Hepatocyte (in vitro differentiated cells): ENCODE measurements at places on chromosomes 16 and 17.

GRCh38 chr16:1057252-1057932 is 15.2 kb upstream of the SSTR5 start:
- DNase-seq: peak; percentile 68

GRCh38 chr16:66324815-66325515 is 41.5 kb upstream of the CDH5 start:
- peak; percentile 36 for DNase-seq

- no peak for DNase-seq
These were observed 48.6 kb downstream of the CMIP start for GRCh38 chr16:81492965-81493754.

GRCh38 chr17:80017226-80018010 is 18.3 kb downstream of the TBC1D16 start:
- no peak for DNase-seq

DNA sequence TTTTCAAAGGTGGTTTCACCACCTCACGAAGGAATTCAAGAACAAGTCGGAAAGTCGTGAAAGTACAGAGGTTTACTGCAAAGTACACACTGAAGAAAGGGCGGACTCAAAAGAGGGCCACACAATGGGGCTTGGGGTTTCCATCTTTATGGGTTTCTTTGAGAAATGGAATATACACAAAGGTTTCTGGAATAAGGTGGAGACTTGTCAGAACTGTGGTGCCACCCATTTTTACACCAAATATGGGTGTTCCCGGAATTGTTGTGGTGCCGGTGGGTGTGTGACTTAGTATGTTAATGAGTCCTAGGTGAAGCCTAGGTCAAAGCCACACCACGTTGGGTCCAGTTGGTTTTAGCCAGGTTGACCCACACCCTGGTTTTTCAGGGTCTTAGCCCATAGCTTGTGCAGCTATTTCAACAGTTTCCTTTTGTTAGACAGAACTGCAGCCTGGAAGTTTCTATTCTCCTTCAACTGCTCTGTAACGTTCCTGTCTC is 567 bp upstream of the GCSH start:
- DNase-seq: no peak

GRCh38 chr16:4623593-4623992 is 1.0 kb upstream of the MGRN1 start:
- no peak for DNase-seq

- DNase-seq: no peak
These were observed 721.0 kb upstream of the KIF2B start for GRCh38 chr17:53101706-53102105.

DNA sequence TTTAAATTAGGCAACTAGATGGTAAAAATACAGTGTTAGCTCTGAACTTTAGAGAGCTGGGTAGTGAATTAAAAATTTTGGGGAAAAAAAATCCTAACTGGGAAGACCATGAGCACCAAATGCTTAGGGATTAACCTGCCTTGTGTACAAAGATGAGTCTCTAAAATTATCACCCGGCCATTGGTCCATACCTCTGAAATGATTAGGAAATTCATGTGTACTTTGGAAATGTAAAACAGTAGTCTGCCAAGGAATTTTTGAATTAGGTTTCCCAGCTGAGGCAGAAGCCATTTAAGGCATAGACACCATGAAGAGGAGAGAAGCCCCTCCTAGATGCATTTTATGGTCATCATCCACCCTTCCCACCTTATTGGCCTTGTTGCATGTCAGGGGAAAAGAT is 670.5 kb upstream of the SALL1 start:
- DNase-seq: no peak

DNA sequence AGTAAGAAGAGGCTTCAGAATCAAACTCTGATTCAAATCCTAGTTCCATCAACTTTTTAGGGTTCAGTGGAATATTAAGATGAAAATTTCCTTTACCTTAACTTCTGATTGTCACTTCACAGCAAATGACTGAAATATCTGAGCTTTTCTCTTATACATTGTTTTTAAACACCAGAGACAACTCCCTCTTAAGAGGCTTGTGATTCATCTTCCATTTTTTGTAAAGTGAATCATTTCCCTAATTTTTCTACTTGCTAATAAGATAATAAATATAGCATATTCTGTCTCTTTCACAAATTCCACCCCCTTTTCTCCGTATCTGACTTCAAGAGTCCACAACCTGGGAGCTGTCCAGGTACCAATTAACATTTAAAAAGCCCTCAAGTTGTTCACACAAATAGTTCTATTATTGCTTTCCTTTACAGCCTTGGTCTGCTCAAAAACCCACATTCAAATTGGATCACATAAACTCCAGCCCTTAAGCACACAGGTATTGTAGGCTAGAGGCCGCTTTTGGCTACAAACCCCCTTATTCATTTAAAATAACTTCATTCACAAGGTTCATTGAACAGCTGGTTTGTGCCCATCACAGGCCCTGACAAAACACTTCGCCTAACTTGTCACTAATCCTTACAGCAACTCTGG is 14.1 kb upstream of the UTP6 start:
- DNase-seq: no peak

DNA sequence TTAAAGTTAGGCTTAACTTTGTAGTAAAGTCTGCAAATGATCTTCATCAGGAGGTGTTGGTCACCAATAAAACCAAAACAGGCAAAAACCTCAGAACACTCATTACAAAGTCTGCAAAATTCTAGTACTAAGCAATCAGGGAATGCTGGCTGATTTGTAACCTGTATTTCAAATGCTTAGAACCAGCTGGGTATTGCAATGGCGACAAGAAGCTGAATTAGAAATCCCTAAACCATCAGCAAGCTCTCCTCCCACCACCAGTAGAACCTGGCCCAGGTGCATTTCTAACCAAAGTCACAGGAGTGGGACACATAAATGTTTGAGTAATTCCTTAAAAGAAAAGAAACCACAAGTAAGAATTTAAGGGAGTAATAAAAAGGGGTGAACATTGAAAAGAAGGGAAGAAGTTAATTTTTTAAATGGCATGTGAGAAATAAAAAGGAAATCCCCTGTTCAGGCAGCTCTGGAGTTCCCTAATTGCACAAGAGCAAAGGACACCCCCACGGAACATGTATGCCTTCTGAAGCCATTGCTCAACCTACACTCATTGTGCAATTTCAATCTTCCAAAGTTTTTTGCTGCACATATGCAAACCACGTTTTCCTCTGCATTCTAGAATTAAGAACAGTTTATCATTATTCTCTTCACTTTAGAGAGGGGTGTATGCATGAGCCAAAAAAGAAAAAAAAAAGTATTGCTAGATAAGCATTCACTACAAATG is 102.9 kb downstream of the HIC1 start:
- peak; percentile 64 for DNase-seq

- no peak for DNase-seq
These were observed 33.2 kb downstream of the TUBD1 start for GRCh38 chr17:59859444-59860025.

DNA sequence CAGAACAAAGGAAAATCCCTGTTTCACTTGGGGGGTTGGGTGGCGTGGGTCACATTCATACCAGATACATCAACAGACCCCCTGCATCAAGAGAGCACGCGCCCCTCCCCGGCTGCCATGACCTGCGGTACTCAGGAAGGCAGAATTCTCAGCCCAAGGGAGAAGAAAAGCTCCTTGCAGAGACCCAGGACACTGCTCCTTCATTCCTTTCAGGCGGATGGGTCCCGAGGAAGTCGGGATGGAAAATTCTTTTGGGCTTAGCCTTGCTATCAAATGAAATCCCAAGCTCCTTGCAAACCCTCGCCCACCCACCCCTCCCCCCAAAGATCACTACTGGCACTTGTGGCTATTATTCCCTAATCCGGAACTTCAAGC is 40.6 kb downstream of the HIC1 start:
- DNase-seq: no peak

GRCh38 chr16:4123616-4124300 is 7.5 kb upstream of the ADCY9 start:
- DNase-seq: no peak

DNA sequence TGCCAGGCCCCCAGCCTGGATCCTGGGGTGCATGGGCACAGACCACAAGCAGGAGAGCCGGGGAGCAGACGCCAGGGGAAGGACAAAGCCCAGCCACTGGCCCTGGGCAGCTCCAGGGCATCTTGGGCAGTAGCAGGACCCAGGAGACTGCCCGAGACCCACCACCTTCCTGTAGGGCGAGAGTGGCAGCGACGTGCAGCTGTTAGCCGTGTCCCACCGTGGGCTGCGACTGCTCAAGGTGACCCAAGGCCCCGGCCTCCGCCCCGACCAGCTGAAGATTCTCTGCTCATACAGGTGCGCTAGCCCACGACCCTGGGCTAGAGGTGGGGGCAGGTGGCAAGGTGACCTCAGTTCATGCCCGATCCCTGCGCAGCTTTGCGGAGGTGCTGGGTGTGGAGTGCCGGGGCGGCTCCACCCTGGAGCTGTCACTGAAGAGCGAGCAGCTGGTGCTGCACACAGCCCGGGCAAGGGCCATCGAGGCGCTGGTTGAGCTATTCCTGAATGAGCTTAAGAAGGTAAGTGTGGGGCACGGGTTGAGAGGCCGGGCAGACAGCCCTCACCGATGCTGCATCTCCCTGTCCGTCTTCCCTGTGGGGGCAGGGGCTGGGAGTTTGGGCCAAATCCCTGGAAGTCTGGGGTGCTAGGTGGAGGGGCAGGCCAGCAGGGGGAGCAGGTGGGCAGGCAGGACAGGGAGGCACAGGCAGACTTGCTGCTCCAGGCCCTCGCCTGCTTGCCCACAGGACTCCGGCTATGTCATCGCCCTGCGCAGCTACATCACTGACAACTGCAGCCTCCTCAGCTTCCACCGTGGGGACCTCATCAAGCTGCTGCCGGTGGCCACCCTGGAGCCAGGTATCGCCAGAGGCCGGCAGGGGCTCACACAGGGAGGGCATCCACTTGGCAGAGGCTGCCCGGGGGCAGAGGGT is 13.5 kb upstream of the SMIM5 start:
- DNase-seq: no peak

- DNase-seq: no peak
These were observed 177.8 kb upstream of the GSE1 start for GRCh38 chr16:85435286-85435685.

DNA sequence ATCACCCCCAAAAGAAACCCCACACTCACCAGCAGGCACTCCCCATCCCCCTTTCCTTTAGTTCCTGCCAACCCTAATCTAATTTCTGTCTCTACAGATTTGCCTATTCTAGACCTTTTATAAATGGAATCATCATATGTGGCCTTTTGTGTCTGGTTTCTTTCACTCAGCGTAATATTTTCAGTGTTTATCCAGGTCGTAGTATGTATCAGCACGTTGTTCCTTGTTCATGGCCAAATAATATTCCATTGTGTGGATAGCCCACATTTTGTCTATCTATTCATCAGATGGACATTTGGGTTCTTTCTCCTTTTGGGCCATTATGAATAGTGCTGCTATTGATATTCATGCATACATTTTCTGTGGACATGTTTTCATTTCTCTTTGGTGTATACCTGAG is 73.6 kb downstream of the OR1D5 start:
- no peak for DNase-seq

GRCh38 chr17:82687375-82687861 is 11.1 kb downstream of the RAB40B start:
- no peak for DNase-seq

- peak; percentile 8 for DNase-seq
These were observed 1.7 kb downstream of the FBXL19 start for GRCh38 chr16:30924913-30925631.

DNA sequence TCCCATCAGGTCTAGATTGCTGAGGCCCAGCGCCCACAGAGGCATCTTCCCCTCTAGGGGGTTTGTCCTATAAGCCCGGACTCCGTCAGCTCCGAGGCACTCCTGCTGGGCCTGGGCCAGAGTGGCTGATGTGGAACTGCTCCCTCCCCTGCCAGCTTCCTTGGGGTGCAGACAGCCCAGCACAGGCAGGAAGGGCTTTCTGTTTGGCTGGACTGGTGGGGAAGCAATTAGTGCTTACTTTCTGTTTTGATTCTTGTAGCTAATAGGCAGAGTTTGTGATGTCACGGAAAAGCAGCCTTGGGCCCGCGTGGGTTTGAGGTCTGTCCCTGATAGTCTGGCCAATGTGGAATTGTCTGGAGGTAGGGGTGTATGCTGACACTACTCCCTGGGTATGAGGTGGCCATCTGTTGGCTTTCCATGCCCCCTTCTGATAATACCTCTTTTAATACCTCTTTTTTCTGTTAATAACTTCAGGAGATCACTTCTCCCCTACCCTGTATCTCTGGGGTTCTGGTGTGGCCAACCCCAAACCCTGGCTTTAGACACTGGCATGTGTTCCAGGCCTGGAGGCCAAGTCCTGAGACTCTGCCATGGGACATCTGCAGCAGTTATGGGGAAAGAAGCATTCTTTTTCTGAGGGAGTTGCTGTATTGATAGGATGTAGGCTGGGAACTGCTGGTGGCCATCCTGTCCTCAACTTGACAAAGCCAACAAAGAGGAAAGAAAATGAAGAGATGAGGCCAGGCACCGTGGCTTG is 190.9 kb downstream of the RAB11FIP4 start:
- DNase-seq: no peak

- peak; percentile 84 for DNase-seq
These were observed 37.5 kb downstream of the ERCC4 start for GRCh38 chr16:13957197-13958078.

GRCh38 chr17:29581583-29582253 is 7.7 kb downstream of the GIT1 start:
- no peak for DNase-seq

- DNase-seq: no peak
These were observed 91.8 kb downstream of the ASIC2 start for GRCh38 chr17:33201283-33201682.

DNA sequence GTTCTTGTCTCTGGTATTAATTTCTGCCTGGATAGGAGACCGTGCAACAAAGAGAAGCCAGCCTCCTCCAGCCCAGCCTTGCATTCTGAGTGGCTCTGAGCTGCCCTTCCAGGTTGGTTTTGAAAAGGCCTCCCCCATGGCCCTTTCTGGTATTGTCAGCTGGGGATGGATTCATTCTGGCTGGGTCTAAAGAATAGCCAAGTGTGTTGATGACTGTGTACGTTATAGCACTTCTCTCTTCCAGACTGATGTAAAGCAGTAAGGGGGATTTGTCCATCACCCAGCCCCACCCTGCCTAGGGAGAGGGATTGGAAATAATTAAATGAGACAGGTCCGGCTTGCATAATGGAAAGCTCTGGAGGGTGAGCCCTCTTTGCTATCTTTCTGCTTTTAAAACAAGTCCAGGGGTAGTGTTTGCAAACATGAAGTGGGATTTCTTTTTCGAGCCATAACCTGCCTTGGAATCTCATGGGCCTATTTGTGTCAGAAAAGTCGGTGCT is 146.4 kb downstream of the MSI2 start:
- DNase-seq: no peak

GRCh38 chr17:71516149-71516548 is 604.7 kb upstream of the SOX9 start:
- no peak for DNase-seq
